Smooth muscle cell of bladder (primary cell): ENCODE measurements at places on chromosomes 1 and 21. TPM values are rescaled to one million over a fixed set of nuclear protein-coding genes. Genes with fewer than 3 reads are reported as not detected.

Gene CHIT1
- total RNA-seq: 0.18 TPM in 1 of 2 replicates, not detected in the other

Gene SLAMF8
- not detected in 2 replicates for total RNA-seq

Gene ELAVL4
- total RNA-seq: under 0.01 TPM in 2 replicates

Gene PLA2G5
- total RNA-seq: 0.92 TPM in 1 of 2 replicates, not detected in the other

Gene LORICRIN
- total RNA-seq: not detected in 2 replicates

Gene KRTAP11-1
- total RNA-seq: not detected in 2 replicates

Gene ERVH48-1
- not detected in 2 replicates for total RNA-seq

Gene CAMSAP2
- total RNA-seq: 19.5 and 19.9 TPM in 2 replicates

Gene SLC9A1
- 3.4 and 5.0 TPM in 2 replicates for total RNA-seq

Gene MYOG
- not detected in 2 replicates for total RNA-seq

Gene KCNJ10
- under 0.01 TPM in 1 of 2 replicates, not detected in the other for total RNA-seq

Gene NPR1
- total RNA-seq: 0.57 and 1.5 TPM in 2 replicates

Gene PEX14
- 7.3 and 8.5 TPM in 2 replicates for total RNA-seq

Gene EXO1
- total RNA-seq: 1.8 and 2.8 TPM in 2 replicates

Gene FCMR
- total RNA-seq: 0.09 and 0.57 TPM in 2 replicates

Gene OR2T35
- not detected in 2 replicates for total RNA-seq

Gene ADORA3
- not detected in 2 replicates for total RNA-seq

Gene NMNAT2
- total RNA-seq: 0.18 and 0.28 TPM in 2 replicates

Gene CD48
- total RNA-seq: not detected in 2 replicates

Gene BTBD19
- total RNA-seq: 4.3 and 8.3 TPM in 2 replicates

Gene AVPR1B
- not detected in 2 replicates for total RNA-seq

Gene YRDC
- 11.2 and 12.9 TPM in 2 replicates for total RNA-seq

Gene MCOLN2
- 0.85 and 3.1 TPM in 2 replicates for total RNA-seq

Gene ALX3
- not detected in 2 replicates for total RNA-seq

Gene WNT3A
- not detected in 2 replicates for total RNA-seq
